Peyer's patch (tissue), 4 donors: ENCODE measurements at places on chromosomes 2 and 18. TPM values are rescaled to one million over a fixed set of nuclear protein-coding genes. Genes with fewer than 3 reads are reported as not detected.

GATA6 gene
- 118 TPM for total RNA-seq

MBP gene
- 40.9 TPM for total RNA-seq

POTEF gene
- not detected for total RNA-seq

CROCC2 gene
- 0.27 TPM for total RNA-seq

DCTN1 gene
- 104 TPM for total RNA-seq

DNAH6 gene
- total RNA-seq: 1.6 TPM

TIA1 gene
- 163 TPM for total RNA-seq

RASGRP3 gene
- 66.8 TPM for total RNA-seq

CD226 gene
- total RNA-seq: 3.5 TPM

IL36B gene
- total RNA-seq: not detected

B4GALT6 gene
- total RNA-seq: 5.0 TPM

ADGRF3 gene
- total RNA-seq: 4.1 TPM

CXCR1 gene
- not detected for total RNA-seq

ADD2 gene
- total RNA-seq: 14.0 TPM

LBX2 gene
- 6.8 TPM for total RNA-seq

EML6 gene
- 9.9 TPM for total RNA-seq

KATNAL2 gene
- total RNA-seq: 0.88 TPM

SLC14A1 gene
- 1.6 TPM for total RNA-seq

KLHL30 gene
- total RNA-seq: 0.27 TPM

CAD gene
- total RNA-seq: 34.7 TPM

DAW1 gene
- total RNA-seq: not detected

LRRC30 gene
- total RNA-seq: not detected

KRTCAP3 gene
- total RNA-seq: 109 TPM

STAMBP gene
- total RNA-seq: 35.1 TPM

EPHA4 gene
- total RNA-seq: 16.5 TPM

PSMA8 gene
- total RNA-seq: not detected

HOXD1 gene
- 9.6 TPM for total RNA-seq

NYAP2 gene
- total RNA-seq: not detected

SAG gene
- not detected for total RNA-seq

FAM237A gene
- not detected for total RNA-seq

HMSD gene
- total RNA-seq: not detected

HSBP1L1 gene
- total RNA-seq: 14.9 TPM

HS1BP3 gene
- 34.7 TPM for total RNA-seq

EFEMP1 gene
- total RNA-seq: 44.4 TPM

LCT gene
- total RNA-seq: 12.6 TPM

INO80B gene
- 83.3 TPM for total RNA-seq

UBXN2A gene
- total RNA-seq: 14.9 TPM

NLRC4 gene
- total RNA-seq: not detected

DUSP2 gene
- 5.6 TPM for total RNA-seq

GPAT2 gene
- 0.67 TPM for total RNA-seq

ZAP70 gene
- total RNA-seq: 28.7 TPM

FER1L5 gene
- not detected for total RNA-seq

CDH20 gene
- 2.5 TPM for total RNA-seq

G6PC2 gene
- total RNA-seq: not detected

RELCH gene
- total RNA-seq: 51.1 TPM

DCDC2C gene
- total RNA-seq: not detected

ZNF396 gene
- total RNA-seq: 5.1 TPM

STK25 gene
- 269 TPM for total RNA-seq

REG3A gene
- total RNA-seq: 4,130 TPM

UPP2 gene
- not detected for total RNA-seq
